NCI-H1417 (cell line): ENCODE measurements at places on chromosomes 1 and 21.
A peak's percentile ranks its signal among the peaks of the same experiment; 100 is the strongest.

- peak; percentile 65 for DNase-seq
Measured at GRCh38 chr1:181479137-181479745, 4.1 kb upstream of the CACNA1E start.

- no peak for DNase-seq
Measured at GRCh38 chr1:21734526-21734925, 48.4 kb downstream of the USP48 start.

GRCh38 chr1:43947874-43948437 is 1.2 kb downstream of the IPO13 start:
- no peak for DNase-seq

DNA sequence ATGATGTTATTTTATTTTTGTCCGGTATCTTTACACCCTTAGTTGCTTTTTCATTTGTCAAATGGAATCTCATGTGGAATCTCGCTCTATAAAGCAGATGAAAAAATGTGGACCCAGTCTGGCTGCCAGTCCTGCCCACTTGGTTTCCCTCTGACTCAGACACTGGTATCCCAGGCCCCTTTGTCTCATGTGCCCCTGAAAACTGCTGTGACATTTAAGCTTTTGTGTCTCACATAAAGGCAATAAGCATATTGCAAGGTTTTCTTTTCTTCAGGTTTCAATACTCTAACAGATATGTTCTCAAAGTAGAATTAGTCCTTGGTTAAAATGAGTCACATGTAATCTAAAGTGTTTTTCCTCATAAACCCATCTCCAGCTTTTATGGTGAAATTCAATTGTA is 183.3 kb downstream of the ST6GALNAC3 start:
- no peak for DNase-seq

DNA sequence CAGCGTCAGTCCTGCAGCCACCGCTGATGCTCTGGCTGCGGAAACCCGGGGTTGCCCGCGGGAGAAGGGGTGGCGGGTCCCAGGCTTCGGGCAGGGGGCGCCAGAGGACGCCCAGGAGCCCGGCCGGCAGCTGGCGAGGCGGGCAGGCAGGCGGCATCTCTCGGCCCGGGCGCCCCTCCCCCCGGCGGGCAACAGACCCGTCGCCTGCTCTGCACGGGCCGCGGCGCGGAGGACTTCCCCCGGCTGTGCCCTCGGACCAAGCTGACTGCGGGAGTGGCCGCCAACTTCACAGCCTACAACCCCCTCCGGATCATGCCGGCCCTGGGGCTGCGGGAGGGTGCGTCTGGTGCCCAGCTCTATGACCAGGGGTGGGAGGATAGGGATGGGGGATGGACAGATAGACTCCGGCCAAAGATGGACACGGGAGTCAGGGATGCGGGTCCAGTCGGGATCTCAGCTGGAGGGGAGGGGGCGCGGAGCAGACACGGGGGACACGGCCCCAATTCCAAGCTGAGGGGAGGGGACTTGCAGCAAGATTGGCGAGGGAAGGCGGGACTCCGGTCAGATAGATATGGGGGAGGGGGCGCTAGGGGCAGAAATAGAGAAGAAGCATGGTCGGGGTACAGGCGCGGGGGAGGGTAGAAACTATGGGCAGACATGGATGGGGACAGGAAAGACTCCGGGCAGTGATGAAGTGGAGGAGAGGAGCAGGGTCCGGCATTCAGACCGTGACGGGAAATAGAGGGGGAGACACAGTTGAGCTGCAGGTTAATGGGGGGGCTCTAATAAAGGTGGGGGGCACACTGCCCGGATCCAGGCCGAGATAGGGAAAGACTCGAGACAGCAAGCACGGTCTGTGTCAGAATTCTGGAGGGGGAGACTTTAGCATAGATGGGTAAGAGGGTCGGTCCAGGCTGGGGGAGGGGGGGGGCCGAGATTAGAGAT is 1.1 kb downstream of the ADGRB2 start:
- DNase-seq = peak; percentile 78
